Stimulated activated CD4-positive, alpha-beta T cell treated with anti-CD3 and anti-CD28 coated beads, Interleukin-12 subunit alpha, Interleukin-12 subunit beta, amount 100 ng/mL, for 24 hours (primary cell): ENCODE measurements at places on chromosomes 2 and 18.
A peak's percentile ranks its signal among the peaks of the same experiment; 100 is the strongest.

DNA sequence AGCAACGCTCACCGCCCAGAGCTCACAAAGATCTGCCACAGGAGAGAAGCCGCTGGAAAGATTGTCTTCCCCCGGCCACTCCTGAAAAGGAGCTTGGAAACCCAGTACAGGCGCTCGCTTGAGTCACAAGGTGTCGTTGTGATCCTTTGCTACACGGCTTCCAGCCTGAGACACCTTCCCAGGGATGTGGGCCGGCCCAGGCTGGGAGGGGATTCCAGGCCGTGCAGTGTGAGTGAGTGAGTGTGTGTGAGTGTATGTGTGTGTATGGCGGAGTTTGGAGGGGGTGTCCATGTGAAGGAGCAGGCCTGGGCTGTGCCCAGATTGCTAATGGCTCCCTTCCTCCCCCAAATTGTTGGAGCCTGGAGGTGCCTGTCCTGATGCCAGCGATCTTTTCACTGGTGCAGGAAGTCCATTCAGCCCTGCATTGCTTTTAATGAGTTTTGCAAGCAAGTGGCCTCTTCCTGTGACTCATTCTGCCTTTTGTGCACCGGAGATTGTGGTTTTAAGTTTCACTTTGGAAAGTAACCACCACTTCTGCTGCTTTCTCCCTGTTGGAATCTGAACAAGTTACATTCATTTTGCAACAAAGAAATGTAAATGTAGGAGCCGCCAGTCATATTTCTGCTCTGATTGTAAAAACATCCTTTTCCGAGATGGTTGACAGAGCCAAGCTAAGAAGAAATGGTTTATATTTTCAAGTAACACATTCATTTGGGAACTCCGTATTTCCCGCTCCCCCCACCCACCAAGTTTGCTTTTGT lies 83.7 kb downstream of the LPIN1 start:
- peak; percentile 46 for DNase-seq

GRCh38 chr18:10453806-10454680 lies at the start of gene APCDD1:
APCDD1 (plus strand) TSS chr18:10454635; CDS start chr18:10454982, 347 bp downstream.
- DNase-seq = no peak

GRCh38 chr2:57882895-57883515 lies 163.6 kb upstream of the VRK2 start:
- no peak for DNase-seq

DNA sequence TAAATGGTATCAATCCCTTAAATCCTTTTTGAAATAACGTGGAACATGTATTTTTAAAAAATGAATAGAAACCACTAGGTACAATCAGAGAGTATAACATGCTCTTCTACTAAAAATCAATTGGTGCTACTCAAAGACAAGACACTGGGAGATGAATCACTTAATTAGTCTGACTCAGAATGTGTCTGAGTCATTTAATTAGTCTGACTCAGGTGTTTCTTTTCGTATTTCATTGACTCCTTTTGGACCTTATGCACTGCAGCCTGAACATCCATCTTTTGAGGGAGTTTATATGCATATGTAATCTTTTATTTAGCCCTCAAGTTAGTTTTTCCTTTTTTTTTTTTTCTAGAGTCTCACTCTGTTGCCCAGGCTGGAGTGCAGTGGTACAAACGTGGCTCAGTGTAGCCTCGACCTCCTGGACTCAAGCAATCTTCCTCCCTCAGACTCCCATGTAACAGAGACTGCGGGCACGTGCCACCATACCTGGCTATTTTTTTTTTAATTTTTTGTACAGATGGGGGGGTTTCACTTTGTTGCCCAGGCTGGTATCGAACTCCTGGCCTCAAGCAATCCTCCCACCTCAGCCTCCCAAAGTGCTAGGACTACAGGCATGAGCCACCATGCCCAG lies 26.5 kb downstream of the PPP4R3B start:
- DNase-seq = no peak

GRCh38 chr18:58190842-58191530 lies 147.0 kb downstream of the NEDD4L start:
- no peak for DNase-seq

- no peak for DNase-seq
These were observed 17.3 kb downstream of the KLHL29 start for GRCh38 chr2:23402205-23402740.

DNA sequence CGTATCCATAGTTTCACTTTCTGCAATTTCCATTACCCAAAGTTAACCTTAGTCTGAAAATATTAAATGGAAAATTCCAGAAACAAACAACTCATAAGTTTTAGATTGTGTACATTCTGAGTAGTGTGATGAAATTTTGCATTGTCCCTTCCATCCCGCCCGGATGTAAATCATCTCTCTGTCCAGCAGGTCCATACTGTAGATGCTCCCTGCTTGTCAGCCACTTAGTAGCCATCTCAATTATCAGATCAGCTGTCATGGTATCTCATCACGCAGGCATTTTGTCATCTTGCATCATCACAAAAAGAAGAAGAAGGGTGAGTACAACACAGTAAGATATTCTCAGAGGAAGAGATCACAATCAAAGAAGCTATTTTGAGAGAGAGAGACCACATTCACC lies 185.0 kb upstream of the STK17B start:
- DNase-seq = no peak

DNA sequence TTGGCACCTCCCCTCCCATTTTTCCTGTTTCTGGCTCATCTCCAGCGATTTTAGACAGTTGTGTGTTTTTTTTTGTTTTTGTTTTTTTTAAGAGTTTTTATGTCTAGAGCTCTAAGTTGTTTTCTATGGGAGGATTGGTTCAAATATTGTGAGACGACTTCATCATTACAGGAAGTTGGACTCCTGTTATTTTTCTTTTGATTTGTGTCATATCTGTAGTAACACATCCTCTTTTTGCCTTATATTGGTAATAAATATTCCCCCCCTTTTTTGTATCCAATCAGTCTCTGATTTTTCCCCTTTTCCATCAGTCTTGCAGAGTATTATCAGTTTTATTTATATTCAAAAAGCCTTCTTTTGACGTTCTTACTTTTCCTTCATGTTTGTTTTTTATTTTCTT lies 89.0 kb downstream of the KIAA1328 start:
- no peak for DNase-seq

GRCh38 chr2:205590759-205591158 lies 91.5 kb upstream of the NRP2 start:
- no peak for DNase-seq

GRCh38 chr2:195535911-195536522 lies 121.0 kb upstream of the SLC39A10 start:
- peak; percentile 54 for DNase-seq

GRCh38 chr2:45533771-45534170 lies 77.3 kb downstream of the SRBD1 start:
- DNase-seq = no peak

DNA sequence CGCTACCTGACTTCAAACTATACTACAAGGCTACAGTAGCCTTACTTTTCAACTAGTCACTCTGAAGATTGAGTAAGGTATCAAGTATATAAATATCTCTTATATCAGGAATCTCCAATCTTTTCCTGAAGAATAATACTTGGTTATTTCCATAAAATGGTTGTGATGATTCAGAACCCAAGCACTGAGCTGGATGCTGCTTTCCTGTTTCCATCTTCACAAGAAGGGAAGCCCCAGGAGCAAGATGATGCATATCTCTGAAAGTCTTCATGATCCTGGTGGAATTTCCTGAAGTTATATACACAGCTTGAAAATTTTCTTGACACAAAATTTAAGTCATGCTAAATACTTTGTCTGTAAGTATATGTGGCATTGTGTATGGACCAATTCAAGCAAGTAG lies 243.9 kb upstream of the TANK start:
- DNase-seq = no peak

DNA sequence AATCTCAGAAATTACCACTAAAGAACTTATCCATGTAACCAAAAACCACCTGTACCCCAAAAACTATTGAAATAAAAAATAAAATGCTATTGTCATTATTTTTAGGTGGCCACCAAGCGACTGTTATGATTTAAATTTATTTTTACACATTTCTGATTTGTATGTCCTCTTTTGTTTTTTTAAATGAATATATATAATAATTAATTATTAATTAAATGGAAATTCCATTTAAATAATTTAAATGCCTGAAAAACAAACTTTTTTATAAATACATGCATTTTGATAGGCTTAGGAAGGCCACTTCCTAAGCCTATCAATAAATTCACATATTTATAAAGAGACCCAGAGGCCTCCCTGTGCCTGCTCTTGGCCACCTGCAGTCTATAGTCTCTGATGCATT lies 52.2 kb downstream of the CYB5A start:
- no peak for DNase-seq

- DNase-seq = no peak
These were observed at the start of gene GALR1 for GRCh38 chr18:77249569-77250500. GALR1 (plus strand) TSS chr18:77249848; CDS start chr18:77250549, 701 bp downstream.

DNA sequence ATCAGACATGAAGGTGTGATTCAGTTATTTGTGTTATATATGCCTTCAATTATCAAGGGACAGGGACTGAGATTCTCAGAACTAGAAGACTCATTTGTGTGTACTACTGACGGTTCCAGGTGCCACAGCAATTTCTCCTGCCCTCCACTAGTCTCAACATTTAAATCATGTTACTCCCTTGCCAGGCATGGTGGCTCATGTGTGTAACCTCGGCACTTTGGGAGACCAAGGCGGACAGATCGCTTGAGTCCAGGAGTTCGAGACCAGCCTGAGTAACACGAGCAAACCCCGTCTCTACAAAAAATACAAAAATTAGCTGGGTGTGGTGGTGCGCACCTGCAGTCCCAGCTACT lies 1.1 kb downstream of the CNDP2 start:
- no peak for DNase-seq

- no peak for DNase-seq
These were observed 19.6 kb upstream of the KCNG3 start for GRCh38 chr2:42513252-42513918.

- no peak for DNase-seq
These were observed 78.8 kb upstream of the TTN start for GRCh38 chr2:178886006-178886405.

GRCh38 chr2:62475172-62476011 lies 30.6 kb downstream of the TMEM17 start:
- no peak for DNase-seq

- no peak for DNase-seq
These were observed 89.9 kb downstream of the GULP1 start for GRCh38 chr2:188381614-188382013.

GRCh38 chr2:88133875-88134274 lies 6.0 kb upstream of the FABP1 start:
- DNase-seq = no peak

DNA sequence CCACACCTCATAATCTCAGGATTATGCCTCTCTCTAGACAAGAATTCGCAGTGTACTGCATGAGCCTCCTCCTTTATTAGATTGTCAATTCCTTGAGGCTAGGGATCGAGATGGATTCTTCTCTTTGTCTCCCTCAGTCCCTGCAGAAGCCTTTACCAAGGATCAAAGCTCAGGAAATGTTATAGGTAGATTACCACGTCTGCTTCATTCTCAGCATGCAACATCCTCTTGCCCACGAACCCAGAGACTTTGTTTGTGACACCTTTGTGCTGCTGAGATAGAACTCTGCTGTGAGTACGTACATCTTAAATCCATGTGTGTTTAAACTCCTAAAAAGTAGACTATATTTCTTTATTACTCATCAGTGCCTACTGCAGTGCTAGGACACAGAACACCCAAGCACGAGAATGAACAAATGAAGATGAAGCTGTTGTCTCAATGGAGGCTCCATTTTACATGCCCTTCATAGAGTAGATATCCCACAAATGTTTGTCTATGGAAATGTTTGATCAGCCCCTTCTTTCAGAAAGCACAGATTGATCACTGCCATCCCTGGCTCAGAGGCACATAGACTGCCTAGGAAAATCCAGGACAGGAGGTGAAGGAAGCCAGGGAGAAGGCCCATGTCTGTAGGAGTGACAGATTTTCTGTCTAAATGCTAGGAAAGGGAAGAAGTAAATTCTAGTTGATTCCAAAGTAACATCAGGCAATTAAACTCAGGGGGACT lies 98.8 kb upstream of the KLHL29 start:
- DNase-seq = no peak

DNA sequence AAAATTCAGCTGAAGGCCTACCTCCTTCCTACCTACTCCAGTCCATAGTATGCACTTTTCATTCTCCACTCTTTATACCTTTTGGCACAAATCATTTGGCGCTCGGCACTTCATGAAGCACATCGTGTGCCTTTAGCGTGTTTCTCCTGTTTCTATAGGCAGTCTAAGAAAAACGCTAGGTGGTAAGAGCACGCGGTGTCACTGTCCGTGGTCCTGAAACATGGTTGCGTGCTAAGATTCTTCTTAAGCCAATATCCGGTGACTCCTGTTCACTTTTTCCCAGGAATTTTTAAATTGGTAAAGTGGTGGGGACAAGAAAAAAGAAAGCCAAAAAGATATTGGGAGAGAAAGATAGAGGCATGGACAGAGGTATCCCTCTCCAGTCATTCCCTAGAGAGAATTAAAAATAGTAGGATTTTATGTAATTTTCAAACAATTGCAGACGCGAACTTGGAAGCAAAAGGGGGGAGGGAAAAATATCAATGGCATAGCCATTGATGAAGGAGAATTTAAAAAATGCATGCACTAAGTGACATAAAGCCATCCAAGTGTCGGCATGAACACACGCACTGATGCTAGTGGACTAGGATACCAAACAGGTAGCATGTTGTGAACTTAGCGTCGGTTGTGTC lies 1.4 kb upstream of the CTNNA2 start:
- DNase-seq = no peak

DNA sequence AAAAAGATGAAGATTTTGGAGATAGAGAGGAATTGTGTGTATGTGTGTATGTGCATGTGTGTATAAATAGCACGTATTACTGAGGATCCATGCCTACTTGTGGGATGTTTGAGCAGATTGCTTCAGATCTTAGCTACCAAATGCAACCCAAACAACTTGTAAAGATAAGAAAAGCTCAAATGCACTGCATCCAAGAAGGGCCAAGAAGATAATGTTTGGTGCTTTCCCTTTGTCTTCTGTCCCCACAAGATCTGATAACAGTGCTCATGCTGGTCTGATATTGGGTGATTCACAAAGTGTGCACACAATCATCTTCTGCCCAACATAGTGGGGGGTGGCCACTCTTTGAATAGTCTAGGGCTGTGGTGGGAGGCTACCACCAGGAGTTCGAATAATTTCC lies 284.8 kb upstream of the CYRIA start:
- no peak for DNase-seq

DNA sequence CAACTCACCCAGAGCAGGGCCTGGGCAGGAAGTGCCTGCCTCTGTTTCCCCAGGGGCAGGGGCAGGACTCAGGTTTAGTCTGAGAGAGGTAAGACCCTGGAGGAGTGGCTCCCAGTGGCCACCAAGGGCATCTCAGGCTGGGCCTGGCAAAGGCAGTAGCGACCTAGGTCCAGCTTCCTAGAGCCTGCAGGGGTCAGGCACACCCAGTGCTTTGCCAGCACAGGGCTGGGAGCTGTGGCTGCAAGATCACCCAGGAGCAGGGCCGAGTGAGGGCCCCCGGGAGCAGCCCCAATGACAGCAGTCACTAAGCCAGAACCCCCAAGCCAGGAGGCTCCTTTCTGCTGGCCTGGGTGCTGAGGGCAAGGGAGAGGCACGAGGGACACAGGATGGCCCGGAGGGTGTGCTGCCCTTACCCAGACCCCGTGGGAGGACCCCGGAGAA lies 8.8 kb upstream of the DUSP2 start:
- DNase-seq = no peak

GRCh38 chr2:66481100-66481549 lies 46.2 kb downstream of the MEIS1 start:
- DNase-seq = no peak
